ENCODE measurements at places on chromosomes 13 and 19.

DNA sequence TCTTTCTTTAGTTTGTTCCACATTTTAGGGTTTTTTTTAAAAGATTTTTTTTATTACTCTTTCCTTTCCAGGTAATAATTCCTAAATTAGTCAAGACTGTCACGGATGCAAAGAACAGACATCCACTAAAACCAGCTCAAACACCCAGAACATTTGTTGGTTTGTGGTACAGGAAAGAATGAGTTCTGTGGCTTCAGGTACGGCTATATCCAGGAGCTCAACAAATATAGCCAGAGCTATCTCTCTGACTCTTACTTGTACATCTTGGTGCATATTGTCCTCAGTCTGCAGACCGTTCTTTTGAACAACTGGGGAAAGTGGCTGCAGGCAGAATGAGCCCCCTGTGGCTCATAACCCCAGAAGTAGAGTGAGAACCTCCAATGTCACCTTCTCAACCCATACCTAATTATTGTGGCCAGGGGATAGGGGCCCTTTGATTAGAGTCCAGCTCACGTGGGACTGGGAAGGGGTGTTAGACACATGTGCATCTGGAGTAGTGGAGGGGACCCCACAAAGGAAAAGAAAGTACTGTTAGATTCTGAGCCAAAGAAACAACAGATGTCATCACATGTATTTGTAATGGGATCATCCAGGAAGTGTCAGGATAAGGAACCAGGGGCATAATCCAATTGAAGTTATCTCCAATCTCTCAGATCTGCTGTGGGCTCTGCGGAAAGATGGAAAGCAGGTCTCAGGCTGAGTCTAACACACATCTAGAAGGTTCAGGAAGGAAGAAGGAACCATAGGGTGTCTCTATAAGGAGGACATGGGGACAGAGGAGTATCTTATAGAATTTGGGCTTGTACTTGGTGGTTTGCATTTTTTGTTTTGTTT is 1.9 kb upstream of the ZNF358 start:
- no peak for DNase-seq

GRCh38 chr13:32642858-32643257 is 56.6 kb downstream of the PDS5B start:
- no peak for DNase-seq

DNA sequence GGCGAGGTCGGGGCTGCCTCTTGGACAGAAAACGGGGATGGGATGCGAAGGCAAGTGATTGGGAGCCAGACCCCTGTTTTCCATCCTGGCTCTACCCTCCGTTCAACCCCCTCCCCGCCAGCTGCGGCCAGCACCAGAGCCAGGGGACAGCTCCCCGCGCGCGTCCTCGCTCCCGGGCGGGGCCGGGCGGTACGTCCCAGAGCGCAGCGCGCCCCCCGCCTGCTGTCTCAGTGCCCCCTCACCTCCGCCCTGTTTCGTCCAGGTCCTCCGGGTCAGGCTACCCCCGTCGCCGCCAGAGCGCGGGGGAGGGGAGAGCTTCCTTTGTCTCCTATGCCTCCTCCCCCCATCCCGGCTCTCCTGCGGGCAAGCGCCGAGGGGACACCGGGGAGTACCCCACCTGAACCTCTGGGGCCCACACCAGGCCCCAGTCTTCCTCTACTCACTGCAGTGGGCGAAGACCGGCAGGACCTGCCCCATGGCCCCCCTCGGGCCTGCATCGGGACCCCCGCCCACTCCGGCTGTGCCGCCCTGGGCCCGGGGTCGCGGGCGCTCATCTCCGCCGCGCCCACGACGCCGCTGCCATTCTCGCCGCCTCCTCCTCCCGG is 396 bp downstream of the RTN2 start:
- DNase-seq: no peak

GRCh38 chr19:40571005-40571318 is 5.7 kb upstream of the SHKBP1 start:
- DNase-seq: no peak

GRCh38 chr13:22017226-22017625 is 346.4 kb downstream of the FGF9 start:
- no peak for DNase-seq

DNA sequence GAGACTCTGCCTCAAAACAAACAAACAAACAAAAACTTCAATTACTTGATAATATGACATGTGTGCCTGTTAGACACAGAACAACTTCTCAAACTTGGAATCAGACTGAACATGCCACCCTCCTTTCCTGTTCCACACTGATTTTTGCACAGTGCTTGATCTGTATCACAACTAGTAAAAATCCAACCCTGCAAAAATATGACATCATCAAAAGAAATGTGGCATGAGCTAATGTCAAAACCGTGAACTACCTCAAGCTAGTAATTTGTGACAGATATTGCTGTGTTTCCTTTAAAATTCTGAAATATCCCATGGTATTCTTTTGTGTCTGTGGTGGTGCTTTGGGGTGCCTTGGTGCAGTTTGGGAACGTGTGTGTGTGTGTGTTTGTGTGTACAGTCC is 8.2 kb downstream of the MYCBP2 start:
- no peak for DNase-seq

- no peak for DNase-seq
Observed at GRCh38 chr13:25046985-25047511, 48.9 kb upstream of the PABPC3 start.

GRCh38 chr13:26133851-26134250 is 82.0 kb upstream of the SHISA2 start:
- no peak for DNase-seq

DNA sequence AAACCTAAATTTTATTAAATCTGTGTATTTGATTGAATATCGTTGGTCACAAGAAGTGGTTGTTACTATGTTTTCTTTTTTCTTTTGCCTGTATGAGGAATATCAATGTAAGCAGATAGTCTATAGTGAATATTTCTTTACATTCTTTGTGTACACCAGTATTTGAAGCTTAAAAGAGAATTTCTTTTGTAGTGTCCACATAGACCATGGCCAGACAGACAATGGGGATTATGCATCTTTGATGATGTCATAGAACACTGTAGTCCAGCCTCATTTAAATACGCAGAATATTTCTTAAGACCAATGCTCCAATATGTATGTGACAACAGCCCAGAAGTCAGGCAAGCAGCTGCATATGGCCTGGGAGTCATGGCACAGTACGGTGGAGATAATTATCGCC is 64.8 kb downstream of the IPO5 start:
- no peak for DNase-seq

All from heart right ventricle (tissue), 16 donors.